ENCODE measurements at places on chromosomes 3 and 15. TPM values are rescaled to one million over a fixed set of nuclear protein-coding genes. Genes with fewer than 3 reads are reported as not detected.

Gene TMEM40
- total RNA-seq: 3.0 TPM

Gene CLDN11
- 7.7 TPM for total RNA-seq

Gene MASP1
- 2.3 TPM for total RNA-seq

Gene PAK6
- 0.94 TPM for total RNA-seq

Gene PHC3
- total RNA-seq: 113 TPM

DNA sequence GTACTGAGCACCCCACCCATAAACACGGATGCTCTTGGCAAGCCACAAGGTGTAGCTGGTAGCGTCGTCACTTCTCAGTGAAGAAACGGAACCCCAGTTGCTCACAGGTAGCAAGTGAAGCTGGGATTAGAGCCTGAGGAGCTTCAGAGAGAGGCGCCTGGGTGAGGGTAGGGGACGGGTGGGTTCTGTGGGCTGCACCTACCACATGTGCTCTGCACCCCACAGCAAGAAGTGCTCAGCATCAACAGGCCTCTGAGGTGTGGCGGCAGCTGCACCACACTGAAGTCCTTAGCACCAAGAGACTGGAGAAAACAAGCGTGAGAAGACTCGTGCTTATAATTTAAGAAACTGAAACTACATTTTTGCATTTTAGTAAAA, 9.8 kb downstream of the MAP6D1 start:
- H3K4me3 ChIP-seq: no peak overlapping the region
- no peaks in the 10 kb centered on the region for H3K27me3 ChIP-seq
- ATAC-seq: no peak
- no peaks in the 10 kb centered on the region for H3K4me1 ChIP-seq
- H3K36me3 ChIP-seq: peaks cover 42% of the 10 kb centered on the region

- H3K4me3 ChIP-seq: no peak overlapping the region
- H3K36me3 ChIP-seq: no peaks in the 10 kb centered on the region
- no peaks in the 10 kb centered on the region for H3K27me3 ChIP-seq
- no peak overlapping the region for H3K27ac ChIP-seq
- H3K4me1 ChIP-seq: no peaks in the 10 kb centered on the region
Measured at GRCh38 chr3:158701420-158702065, 29.1 kb upstream of the LXN start.

GRCh38 chr3:97515076-97515475, 249.5 kb upstream of the ARL6 start:
- no peak overlapping the region for H3K27ac ChIP-seq
- no peaks in the 10 kb centered on the region for H3K27me3 ChIP-seq
- H3K4me3 ChIP-seq: no peak overlapping the region
- ATAC-seq: no peak
- H3K36me3 ChIP-seq: no peaks in the 10 kb centered on the region

DNA sequence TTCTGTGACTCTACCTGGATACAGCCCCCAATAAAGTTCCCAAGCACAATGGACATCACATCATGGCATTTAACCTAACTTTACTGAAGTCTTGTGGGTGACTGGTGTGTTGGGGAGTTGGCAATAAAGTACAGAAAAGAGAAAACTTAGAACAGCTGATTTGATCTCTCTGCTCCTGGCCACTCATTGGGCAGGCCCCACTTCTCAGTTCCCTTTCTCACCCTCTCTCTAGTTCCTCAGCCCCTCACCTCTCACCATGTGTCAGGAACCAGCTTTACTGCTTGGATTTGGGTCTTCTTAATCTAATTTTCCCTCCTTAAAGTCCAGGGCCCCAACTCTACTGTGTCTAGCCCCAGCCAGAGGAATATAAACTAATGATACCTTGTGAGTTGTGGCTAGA, 713 bp upstream of the MUC13 start:
- H3K36me3 ChIP-seq: no peaks in the 10 kb centered on the region
- ATAC-seq: no peak

DNA sequence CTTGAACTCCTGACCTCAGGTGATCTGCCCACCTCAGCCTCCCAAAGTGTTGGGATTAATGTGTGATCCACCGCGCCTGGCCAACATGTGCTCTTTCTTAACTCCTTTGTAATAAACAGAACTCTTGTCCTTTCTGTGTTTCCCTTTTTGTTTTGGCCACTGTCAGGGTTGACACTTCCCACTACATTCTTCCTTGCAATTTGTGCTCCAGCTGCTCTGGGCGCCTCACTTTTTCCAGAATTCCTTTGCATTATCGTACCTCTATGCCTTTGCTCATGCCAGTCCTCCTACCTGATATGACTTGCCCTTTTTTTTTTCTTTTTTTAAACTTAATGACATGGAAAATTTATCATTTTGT, 38.8 kb upstream of the SMAD3 start:
- peak overlapping the region; percentile 73 for H3K27ac ChIP-seq
- no peaks in the 10 kb centered on the region for H3K27me3 ChIP-seq
- ATAC-seq: no peak
- peaks cover 45% of the 10 kb centered on the region for H3K4me1 ChIP-seq
- H3K4me3 ChIP-seq: no peak overlapping the region

GRCh38 chr3:187849016-187849654, 103.9 kb upstream of the BCL6 start:
- no peaks in the 10 kb centered on the region for H3K27me3 ChIP-seq
- H3K4me3 ChIP-seq: no peak overlapping the region
- H3K27ac ChIP-seq: no peak overlapping the region
- H3K36me3 ChIP-seq: no peaks in the 10 kb centered on the region

DNA sequence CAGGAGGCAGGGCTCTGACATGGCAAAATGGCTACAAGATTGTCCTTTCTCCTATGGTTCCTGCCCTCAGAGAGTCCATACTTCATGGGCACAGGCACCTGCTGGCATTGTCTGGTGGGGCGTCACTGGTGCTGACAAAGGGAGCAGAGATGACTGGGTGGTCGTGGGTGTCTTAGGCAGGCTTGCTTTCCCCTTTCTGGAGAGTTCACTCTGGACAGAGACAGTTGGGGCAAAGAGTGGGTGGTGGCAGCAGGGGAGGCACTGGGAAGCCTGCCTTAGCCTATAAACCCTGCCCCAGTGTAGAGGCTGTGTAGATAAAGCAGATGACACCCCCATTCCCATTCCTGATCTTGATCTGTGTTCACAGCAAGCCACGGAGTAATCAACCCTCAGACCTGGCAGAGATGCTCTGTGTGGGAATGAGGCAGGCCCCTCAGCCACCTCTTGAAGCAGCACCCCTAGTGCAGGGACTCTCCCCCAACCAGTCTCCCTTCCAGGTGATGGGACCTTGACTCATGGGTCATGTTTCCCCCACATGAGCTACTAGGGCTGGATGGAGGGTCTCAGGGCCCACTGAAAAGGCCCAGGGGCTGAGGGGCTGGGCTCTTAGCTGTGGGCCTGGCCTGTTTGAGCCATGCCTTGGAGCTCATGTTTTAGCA, 20.7 kb upstream of the DOCK3 start:
- H3K4me1 ChIP-seq: no peaks in the 10 kb centered on the region
- H3K4me3 ChIP-seq: no peak overlapping the region
- H3K36me3 ChIP-seq: peaks cover 5% of the 10 kb centered on the region
- H3K27me3 ChIP-seq: no peaks in the 10 kb centered on the region

GRCh38 chr3:101890716-101891115, 41.4 kb downstream of the NFKBIZ start:
- ATAC-seq: no peak
- no peaks in the 10 kb centered on the region for H3K27me3 ChIP-seq
- no peak overlapping the region for H3K27ac ChIP-seq
- no peaks in the 10 kb centered on the region for H3K36me3 ChIP-seq
- no peaks in the 10 kb centered on the region for H3K4me1 ChIP-seq

GRCh38 chr3:99967796-99968195, 146.5 kb downstream of the FILIP1L start:
- H3K27me3 ChIP-seq: no peaks in the 10 kb centered on the region
- H3K27ac ChIP-seq: peak overlapping the region; percentile 76
- peaks cover 59% of the 10 kb centered on the region for H3K4me1 ChIP-seq
- H3K36me3 ChIP-seq: no peaks in the 10 kb centered on the region
- no peak overlapping the region for H3K4me3 ChIP-seq

DNA sequence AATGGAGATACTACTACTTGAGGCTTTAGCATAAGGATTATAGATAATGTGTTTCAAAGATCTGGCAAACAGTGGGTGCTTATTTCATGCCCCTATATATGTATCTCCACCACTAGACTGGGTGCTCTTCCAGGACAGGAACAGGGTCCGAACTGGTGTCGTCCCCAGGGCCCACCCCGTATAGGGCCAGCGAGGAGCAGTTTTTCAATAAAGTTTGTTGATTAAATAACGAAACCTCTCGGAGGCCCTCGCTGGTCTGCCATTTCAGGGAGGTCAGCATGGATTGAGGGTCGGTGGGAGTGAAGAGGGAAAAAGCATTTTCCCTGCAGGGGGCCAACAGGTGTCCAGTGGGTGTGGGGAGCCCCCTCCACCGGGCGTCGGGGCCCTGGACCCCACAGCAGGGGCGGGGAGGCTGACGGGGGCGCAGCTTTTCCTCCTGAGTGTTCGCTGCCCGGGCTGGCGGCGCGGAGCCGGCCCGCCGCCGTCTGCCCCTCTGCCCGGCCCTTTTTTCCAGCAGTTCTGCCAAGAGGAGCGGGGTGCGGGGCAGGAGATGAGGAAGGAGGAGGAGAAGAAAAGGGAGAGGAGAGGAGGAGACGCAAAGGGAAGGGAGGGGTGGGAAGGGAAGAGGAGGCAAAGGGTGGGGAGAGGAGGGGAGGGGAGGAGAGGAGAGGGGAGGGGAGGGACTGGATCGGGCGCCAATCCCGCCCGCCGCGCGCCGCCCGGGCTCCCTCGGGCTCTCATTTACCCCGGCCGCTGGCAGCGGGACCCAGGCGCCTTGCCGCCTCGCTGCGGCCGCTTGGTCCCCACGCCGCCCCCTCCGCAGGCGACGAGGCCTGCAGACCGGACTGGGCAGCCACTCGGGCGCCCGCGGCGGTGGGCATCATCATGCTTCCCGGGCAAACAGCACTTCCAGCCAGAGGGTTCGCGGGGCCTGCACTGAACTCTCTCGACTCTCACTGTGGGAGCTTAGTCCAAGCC, 66.3 kb downstream of the ISG20 start:
- ATAC-seq: peak; percentile 72
- H3K4me3 ChIP-seq: peak overlapping the region; percentile 43
- peaks cover 6% of the 10 kb centered on the region for H3K27me3 ChIP-seq
- H3K27ac ChIP-seq: peak overlapping the region; percentile 55
- no peaks in the 10 kb centered on the region for H3K4me1 ChIP-seq
- no peaks in the 10 kb centered on the region for H3K36me3 ChIP-seq

DNA sequence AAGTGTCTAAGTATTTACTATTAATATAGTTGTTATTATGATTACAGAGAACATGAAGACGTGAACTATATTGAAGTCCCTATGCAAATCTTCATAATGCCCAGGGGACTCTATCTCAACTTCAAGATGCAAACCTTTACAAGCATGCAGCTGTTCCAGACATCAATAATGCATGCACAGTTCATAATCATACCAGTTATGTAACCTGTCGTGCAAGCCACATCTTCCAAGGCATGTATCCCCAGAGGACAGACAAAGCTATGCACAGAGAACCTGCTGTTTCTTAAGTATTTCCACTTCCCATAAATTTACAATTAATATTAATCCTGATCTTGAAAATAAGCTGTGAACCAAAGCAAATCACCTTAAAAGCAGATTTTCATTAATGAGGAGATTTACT, 534.1 kb downstream of the TUSC7 start:
- no peak overlapping the region for H3K4me3 ChIP-seq
- no peak for ATAC-seq
- no peak overlapping the region for H3K27ac ChIP-seq
- H3K27me3 ChIP-seq: no peaks in the 10 kb centered on the region
- no peaks in the 10 kb centered on the region for H3K36me3 ChIP-seq
- H3K4me1 ChIP-seq: peaks cover 4% of the 10 kb centered on the region

DNA sequence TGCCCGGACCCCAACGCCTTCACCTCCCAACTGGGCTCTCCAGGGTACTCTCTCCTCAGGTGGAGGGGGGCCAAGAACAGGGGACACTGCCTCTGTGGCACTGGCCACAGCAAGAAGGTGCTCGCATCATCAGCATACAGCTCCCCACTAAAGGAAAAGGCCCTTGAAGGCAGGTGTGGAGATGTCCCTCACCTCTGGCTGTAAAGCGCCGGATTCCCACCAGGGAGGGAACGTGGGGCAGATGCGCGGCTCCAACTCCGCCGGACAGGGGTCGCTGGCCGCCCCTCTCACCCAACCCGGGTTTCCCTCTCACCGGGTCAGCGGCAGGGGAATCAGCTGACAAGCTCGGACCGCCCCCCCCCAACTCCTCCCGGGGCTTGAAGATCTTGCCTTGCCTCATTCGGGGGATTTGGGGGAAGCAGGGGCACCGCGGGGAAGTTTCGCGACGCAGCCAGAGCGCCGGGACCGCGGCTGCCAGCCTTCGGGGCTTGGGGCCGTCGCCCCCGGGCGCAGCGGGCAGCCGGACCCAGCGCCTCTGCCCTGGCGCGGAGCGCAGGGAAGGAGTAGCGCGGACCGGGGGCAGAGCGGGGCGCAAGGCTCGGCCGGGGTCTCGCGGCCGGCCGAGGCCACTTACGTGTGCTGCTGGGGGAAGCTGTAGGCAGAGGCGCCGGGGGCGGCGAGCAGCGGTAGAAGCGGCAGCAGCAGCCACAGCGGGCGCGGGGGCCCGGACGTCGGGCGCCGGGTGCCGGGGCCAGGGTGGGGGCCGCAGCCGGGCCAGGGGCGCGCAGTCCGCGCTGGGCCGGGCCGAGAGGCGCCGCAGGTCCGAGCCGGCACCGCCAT, 630 bp downstream of the CACNA2D2 start:
- peak; percentile 10 for ATAC-seq
- H3K27ac ChIP-seq: peak overlapping the region; percentile 82
- H3K4me1 ChIP-seq: peaks cover 20% of the 10 kb centered on the region

GRCh38 chr3:5568451-5568850, 380.9 kb downstream of the EDEM1 start:
- no peaks in the 10 kb centered on the region for H3K36me3 ChIP-seq
- H3K4me3 ChIP-seq: no peak overlapping the region
- H3K27me3 ChIP-seq: no peaks in the 10 kb centered on the region
- H3K4me1 ChIP-seq: no peaks in the 10 kb centered on the region
- no peak overlapping the region for H3K27ac ChIP-seq
- ATAC-seq: no peak

- peaks cover 18% of the 10 kb centered on the region for H3K4me1 ChIP-seq
- H3K4me3 ChIP-seq: no peak overlapping the region
- peak; percentile 53 for ATAC-seq
- H3K36me3 ChIP-seq: peaks cover 49% of the 10 kb centered on the region
- H3K27me3 ChIP-seq: no peaks in the 10 kb centered on the region
- peak overlapping the region; percentile 36 for H3K27ac ChIP-seq
Measured at GRCh38 chr3:70999730-71000129, 583.8 kb downstream of the FOXP1 start.

DNA sequence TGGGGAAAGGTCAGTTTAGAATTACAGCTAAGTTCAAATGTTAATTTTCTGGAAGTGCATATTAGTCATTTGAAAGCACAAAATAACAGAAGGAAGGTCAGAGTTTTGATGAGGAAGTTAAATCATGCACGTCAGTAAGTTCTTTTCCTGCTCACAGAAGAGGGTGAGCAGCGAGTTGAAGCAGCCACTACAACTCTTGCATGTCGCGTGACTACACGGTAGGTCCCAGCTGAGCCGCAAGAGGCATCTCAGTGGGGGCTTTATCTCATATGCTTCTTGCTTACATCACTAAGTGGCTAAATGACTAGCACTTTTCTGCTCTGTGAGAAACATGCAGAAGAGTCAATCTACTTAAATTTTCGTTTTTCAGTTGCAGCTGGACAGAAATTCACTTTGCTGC, 21.3 kb upstream of the SEC62 start:
- H3K4me1 ChIP-seq: no peaks in the 10 kb centered on the region
- H3K36me3 ChIP-seq: no peaks in the 10 kb centered on the region
- H3K27ac ChIP-seq: no peak overlapping the region
- no peak overlapping the region for H3K4me3 ChIP-seq

Measured in gastroesophageal sphincter (tissue), 4 donors.